ENCODE measurements at places on chromosomes 2 and 18.
A peak's percentile ranks its signal among the peaks of the same experiment; 100 is the strongest.

DNA sequence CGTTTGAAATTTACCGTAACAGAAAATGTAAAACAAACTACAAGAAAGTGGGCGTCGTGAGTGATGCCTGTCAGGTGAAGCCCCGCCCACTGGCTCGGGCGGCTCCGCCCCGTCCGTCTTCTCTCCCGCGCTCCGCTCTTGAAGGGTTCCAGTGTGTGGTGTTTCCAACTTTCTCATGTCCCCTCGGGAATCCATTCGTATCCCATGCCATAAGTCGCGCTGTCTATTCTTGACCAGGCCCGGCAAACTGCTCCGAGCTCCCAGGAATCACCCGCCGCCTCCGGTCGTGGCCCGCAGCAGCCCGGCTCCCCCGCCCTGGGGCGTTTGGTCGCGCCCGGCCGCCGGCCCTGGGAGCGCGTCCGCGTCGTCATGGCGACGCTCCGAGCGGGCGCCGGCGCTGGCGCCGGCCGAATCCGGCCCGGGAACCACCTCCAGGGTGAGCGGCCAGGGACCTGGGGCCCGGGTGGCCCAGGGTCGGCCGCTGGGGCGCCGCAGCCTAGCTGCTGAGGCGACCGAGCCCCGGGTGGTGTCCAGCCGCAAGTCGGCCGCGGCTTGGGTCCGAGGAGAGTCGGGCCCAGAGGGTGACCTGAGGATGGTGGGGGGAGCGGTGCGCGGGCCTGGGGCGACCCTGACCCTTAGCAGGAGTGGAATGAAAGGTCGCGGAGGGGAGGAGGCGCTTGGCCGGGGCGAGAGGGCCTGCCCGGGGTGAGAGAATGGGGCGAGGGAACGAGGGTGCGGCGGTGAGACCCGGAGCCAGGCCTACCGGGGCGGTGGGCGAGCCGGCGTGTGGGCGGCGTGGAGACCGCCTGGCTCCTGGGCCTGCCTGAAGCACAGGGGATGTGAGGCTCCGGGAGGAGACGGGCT lies at the start of gene CFAP221:
Gene CFAP221, plus strand, starts transcription at position 375 of the 864 bp plus-strand sequence. CDS start 1,683 bp downstream, outside the sequence.
- peak; percentile 22 for DNase-seq

GRCh38 chr2:191453761-191454160 lies 208.6 kb downstream of the MYO1B start:
- no peak for DNase-seq

DNA sequence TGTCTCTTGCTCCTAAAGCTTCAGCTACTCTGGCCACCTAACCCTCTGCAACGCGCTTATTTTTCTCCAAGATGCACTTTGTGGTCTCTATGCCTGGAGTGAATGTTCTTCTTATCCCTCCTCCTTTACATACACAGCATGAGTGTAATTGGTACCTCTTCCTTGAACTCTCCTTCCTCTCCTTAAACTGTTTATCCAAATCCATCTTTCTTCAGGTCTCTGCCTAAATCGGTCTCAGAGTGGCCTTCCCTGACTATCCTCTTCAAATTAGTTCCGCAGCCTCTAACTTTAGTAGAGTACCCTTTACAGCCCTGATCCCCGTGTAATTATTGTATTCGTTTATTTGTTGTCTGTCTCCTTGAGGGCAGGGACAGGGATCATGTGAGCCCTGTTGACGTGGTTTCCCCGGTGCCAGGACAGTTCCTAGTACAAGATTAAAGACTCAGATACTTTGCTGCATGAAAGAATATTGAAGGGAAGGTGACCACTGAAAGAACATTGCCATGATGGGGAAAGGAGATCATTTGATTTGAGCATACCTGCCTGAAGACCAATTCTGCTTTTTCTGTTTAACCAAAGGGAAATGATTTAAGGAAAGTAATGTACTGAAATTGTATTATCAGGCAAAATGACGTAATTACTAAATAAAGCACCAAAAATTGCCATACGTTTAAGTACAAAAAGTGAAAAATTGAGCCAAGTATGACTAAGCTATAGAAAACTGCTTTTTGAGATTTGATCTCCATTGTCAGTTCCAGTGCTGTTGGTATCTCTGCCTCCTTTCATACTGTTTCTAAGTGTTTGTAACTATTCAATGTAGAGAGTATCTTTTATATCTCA lies 1.2 kb downstream of the CNOT9 start:
- no peak for DNase-seq

- DNase-seq, result no peak
Observed at GRCh38 chr2:10733980-10734379, 12.6 kb downstream of the ATP6V1C2 start.

GRCh38 chr2:37827911-37828511 lies 97.1 kb upstream of the RMDN2 start:
- DNase-seq, result no peak

DNA sequence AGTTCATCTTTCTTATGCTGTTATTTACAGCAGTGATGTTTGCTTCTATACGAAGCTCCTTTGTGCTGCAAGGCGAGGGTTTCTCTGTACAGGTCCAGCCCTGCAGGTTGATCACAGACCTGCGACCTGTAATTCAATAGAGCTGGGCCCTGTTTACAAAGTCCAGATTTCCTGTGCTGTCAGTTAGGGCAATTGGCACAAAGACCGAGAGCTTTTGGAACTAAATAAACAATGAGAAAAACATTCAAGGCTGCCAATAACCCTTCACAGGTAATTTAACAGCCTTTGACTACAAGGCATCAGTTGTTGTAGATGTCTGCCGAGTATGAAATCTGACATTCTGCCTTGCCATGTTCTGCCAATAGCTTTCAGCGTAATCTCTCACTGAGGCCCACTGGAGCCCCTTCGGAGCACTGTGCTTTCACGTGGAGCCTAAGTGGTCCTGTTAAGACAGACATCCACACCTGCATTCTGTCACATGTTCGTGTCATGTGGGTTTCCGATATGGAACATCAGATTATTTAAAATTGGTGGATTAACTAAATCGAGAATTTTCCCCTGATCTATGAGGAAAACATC lies 232.5 kb downstream of the PTGR3 start:
- no peak for DNase-seq

Measured in activated CD8-positive, alpha-beta memory T cell treated with anti-CD3 and anti-CD28 coated beads, Interleukin-2, amount 50 U/mL, for 4 hours (primary cell).